ENCODE measurements at places on chromosomes 7 and 10.

DNA sequence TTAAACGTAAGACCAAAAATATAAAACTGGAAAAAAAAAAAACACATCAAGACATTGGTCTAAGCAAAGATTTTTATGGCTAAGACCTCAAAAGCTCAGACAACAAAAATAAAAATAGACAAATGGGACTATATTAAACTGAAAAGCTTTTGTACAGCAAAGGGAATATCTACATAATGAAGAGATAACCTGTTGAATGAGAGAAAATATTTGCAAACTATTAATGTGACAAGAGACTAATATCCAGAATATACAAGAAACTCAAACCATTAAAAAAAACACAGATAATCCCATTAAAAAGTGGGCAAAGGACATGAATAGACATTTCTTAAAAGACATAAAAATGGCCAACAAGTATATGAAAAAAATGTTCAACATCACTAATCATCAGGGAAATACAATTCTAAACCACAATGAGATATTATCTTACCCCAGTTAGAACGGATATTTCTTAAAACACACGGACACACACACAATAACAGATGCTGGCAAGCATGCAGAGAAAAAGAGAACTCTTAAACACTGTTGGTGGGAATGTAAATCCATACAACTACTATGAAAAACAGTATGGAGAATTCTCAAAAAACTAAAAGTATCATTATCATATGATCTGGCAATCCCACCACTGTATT lies 28.8 kb downstream of the CNOT4 start:
- no peak for DNase-seq

DNA sequence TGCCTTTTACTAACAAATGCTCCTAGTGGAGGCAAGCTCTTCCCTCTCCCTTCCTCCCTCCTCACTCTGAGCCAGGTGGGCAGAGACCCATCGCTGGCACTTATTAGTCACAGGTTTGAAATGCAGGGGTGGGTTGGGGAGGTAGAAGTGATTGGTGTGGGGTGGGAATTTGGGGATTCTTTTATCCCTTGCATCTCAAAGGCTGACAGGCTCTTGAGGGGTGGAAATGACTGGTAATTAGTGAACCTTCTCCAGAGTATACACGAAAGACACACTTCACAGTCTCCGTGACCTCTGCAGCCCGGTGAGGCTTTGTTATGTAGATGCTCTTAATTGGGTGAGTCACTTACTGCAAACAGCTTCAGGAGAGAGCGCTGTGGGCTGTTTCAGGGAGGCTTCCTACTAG lies 13.9 kb upstream of the LRMDA start:
- no peak for DNase-seq

- no peak for DNase-seq
Measured at GRCh38 chr10:91931526-91932190, 8.1 kb downstream of the BTAF1 start.

- DNase-seq: no peak
Measured at GRCh38 chr10:113890769-113891168, 36.3 kb downstream of the NHLRC2 start.

GRCh38 chr7:155416646-155417380 lies 41.1 kb upstream of the EN2 start:
- no peak for DNase-seq

DNA sequence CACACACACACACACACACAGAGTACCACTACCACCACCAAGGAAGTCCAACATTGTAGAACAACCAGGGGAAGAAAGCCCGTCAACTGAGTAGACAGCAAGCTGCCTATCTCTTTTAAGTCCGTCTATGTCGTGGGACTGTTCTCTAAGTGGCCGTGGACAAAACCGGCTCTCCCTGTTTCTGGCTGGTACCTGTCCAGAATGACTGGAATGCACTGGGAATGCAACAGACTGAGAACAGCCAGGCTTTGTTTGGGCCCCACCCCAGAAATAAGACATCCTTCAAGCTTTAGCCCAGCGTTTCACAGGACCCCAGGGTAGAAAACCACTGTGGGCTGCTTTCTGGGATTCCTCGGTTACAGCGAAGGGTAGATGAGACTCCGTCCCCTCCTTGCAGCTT lies 203.6 kb downstream of the TCERG1L start:
- DNase-seq: no peak

DNA sequence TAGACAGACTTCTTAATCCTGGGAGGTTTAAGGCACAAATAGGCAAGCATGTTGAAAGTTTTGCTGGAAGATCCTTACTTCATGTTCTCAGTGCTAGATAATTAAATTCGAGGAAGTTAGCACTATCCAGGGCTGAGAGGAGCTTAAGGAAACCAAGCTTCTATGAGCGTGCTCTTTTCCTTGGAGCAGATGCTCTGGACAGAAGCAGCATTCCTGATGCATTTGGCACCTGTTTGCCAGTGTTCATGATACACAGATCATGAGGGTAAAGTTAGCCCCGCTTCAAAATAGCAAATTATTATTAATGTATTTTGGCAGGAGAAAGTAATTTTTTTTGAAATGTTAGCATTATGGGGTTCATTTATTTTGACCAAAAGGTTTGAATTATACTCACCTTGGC lies 9.4 kb downstream of the HDAC9 start:
- DNase-seq: no peak

DNA sequence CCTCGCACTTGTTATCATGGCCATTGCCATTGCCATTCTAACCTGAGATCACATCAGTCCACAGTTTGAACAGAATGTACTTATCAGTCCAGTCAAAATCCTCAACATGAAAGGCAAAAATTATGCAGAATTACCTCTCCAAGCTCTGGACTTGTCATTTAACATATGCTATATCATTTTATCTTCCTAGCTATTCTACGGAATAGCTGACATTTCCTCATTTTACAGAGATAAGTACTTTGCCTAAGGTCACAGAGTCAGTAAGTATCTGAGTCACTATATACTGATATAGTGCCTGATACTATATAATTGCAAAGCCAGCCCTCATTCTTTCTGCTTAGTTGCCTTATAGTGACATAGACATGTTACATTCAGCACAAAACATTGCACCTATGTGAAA lies 456.9 kb upstream of the GHITM start:
- DNase-seq: no peak

- DNase-seq: no peak
Measured at GRCh38 chr7:141430455-141431139, 120.6 kb upstream of the AGK start.

DNA sequence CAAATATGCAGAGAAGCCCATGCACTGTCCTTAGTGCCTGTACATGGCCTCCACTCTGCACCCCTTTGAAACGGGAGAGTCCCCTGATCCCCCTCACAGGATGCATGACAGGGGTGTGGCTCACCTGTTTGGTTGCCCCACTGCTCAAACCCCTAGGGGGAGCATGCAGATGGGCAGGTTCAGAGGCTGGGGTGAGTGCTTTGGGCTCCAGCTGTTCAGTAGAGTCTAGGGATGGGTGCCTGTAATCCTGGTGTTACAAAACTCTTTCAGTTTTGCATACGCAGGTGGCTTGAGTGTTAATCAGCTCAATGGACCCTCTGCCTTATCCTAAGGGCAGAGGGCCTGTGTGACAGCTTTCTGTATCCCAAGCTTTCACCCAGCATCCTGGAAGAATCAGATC lies 7.8 kb upstream of the SFTPA1 start:
- DNase-seq: no peak

GRCh38 chr10:117603726-117604125 lies 61.2 kb downstream of the EMX2 start:
- DNase-seq: no peak

GRCh38 chr10:79420974-79421688 lies 24.3 kb downstream of the ZCCHC24 start:
- DNase-seq: no peak

GRCh38 chr7:12320987-12321647 lies 82.5 kb downstream of the VWDE start:
- no peak for DNase-seq

- no peak for DNase-seq
Measured at GRCh38 chr10:99908512-99908911, 101.2 kb downstream of the DNMBP start.

DNA sequence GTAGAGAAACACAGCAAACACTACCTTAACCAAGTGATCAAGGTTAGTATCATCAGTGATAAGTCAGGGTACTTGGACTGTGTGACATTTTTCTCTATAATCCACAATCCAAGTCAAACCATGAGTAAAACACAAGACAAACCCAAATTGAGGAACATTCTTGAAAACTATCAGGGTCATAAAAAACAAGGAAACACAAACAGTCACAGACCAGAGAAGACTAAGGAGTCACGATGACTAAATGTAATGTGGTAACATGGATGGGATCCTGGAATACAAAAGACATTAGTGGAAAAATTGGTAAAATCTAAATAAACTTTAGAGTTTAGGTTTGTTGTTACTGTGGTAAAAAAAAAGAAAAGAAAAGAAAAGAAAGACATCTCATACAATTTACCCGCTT lies 103.8 kb downstream of the ARMH3 start:
- no peak for DNase-seq

DNA sequence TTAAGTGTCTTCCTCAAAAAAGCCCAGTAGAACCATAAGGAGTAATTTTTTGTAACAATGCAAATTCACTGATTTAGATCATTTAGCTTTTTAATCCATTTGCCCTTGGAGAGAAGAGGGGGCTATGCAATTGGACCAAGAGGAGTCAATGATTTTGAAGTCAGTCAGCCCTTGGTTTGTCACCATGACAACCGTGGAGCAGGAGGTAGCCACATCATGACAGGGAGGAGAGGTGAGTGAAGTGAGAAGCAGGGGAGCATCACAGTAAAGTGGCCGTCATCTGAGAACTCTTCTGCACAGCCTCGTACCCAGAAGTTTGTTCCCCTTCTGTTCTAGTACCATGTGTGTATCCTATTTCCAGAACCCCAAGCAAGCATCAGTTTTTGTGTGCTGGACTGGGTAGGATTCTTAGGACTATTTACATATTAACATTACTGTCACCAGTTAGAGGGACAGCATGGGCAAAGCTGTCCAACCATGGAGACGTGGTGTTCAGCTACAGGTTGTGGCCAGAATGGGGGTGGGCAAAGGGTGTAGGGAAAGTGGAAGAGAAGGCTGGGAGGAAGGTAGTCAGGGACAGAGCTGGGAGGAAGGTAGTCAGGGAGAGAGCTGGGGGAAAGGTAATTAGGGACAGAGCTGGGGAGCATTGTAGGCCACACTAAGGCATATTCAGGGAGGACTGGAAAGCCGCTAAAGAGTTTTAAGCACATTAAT lies 13.1 kb downstream of the UBE3C start:
- no peak for DNase-seq

DNA sequence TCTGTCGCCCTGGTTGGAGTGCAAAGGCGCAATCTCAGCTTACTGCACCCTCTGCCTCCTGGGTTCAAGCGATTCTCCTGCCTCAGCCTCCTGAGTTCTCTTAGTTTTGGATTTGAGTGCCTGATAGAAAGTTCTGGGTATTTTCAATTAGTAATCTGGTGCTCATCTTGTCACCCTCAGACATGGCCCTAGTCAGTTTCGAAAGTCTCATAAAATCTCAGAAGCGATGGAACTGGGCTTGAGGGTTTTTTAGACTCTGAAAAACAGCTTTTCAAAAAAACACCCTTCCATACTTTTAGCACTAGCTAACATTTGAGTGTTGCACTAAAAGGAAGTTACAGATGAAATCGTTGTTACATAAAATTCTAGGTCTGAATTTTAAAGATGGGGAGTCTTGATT lies 9.4 kb upstream of the PIP4K2A start:
- DNase-seq: no peak

DNA sequence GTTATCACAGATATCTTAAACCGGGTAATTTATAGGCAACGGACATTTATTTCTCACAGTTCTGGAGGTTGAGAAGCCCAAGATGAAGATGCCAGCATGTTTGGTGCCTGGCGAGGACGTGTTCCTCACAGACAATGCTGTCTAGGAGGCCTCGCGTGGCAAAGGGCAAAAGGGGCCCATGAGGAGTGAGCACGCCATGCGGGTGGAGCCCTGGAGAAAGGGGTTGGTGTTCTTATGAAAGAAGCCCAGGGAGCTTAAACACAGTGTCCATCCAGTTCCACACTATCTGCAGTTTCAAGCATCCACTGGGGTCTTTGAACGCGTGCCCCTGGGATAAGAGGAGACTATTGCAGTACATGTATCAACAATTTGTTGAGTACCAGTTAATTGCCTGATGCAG lies 51.4 kb downstream of the CXCL12 start:
- no peak for DNase-seq

DNA sequence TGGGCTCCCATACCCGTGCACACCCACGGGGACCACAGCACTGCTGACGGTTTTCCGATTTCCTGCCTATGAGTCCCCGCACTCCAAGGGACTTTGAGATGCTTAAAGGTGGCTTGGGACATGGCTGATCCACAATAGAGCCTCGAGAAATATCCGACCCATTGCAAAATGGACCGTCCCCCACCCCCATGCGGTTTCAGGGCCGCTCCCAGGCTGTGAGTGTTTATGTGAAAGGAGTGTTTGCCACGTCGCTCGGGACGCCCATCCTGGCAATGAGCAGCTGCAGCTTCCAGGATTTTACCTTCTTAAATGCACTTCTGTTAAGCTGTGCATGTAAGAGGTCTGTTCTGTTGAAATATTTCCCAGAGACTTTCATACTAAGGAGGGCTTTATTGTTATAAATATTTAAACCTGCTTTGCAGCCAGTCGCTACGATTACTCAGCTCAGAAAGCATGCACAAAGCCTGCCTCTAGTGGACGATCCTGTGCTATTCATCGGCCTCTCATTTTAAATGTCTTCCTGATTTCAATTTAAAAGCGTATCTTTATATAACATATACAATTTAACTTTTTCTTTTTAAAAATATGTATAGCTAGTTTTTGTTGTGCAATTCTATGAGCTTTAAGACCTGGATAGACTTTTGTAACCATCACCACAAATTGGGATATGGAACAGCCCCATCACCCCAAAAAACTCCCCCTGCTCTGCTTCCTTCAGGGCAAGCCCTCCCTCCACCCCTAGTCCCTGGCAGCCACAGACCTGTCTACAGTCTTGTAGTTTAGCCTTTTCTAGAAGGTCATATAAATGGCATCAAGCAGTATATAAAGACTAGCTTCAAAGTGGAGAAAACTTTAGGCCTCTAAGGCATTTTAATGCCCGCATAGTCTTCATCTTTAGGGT lies 418.3 kb downstream of the PAXIP1 start:
- DNase-seq: no peak

DNA sequence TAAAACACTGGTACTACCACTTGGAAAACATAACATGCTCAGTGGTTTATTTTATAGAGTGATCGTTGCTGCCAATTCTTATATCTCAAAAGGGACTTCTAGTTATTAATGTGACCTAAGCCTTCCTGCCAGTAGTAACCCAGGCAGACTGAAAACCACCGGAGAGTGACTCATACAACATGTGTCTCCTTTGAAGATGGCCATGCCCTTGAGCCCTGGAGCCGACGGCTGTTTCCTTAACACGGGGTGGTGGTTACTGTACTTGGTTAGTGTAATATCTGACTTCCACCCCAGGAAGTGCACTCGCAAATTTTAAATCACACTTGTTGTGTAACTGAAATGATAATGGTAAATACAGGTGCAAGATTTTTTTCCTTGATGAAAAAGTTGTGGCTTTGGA lies 30.5 kb downstream of the JAKMIP3 start:
- peak; percentile 9 for DNase-seq

- no peak for DNase-seq
Measured at GRCh38 chr10:3090914-3091787, 23.8 kb downstream of the PFKP start.

- DNase-seq: no peak
Measured at GRCh38 chr7:138036135-138036534, 34.2 kb upstream of the CREB3L2 start.

GRCh38 chr10:114173603-114173920 lies 441 bp downstream of the CCDC186 start:
- no peak for DNase-seq

GRCh38 chr7:139855498-139856270 lies 26.6 kb downstream of the TBXAS1 start:
- no peak for DNase-seq
